CD4-positive, alpha-beta T cell treated with Interleukin-4 for 4 hours (primary cell): ENCODE measurements at places on chromosomes 6 and 20.

DNA sequence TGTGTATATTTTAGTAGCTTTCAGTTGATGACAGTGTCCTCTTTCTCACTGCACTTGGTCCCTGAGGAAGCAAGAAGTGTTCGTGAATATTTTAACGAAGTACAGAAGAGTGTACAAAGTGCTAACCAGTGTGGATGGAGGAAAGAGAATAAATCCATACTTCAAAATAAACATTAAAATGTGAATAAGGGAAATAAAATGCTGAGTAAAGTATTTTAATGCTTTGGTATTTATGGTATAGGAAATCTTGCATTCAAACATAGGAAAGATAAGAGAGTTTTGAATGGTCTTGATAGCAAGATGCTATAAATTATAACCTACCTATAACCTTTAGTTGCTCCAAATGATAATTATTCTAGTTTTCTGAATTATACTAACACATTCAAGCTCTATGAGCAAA is 493.4 kb upstream of the EYS start:
- DNase-seq = no peak

DNA sequence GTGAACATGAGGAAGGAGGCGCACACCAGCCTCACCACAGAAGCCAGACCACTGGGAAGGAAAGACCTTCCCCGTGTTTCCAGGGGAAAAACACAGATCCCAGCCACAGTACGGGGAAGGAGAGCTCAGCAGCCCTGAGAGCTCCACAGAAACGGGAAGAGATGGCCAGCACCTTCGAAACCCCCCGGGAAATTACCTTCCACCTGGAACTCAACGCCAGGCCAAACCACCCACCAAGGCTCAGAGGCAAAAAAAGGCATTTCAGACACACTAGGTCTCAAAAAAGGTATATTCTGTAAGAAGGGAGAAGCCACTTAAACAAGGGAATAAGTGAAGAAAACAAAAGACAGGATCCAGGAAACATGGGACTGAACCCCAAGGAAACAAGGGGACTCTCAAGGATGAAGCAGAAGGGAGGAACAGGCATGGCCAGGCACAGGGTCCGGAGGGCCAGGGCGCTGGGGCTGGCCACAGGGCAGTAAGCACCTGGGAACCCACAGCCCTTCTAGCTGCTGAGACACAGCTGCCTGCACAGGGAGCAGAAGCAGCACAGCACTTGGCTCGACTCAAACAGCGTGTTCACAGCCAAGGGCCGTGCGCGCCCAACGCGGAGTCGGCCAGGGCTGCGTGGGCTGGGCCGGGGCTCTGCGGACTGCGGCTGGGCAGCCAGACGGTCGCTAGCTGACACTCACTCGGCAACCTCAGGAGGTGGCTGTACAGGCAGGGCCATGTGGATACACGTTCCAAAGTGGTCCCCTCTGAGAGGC is 44.6 kb downstream of the TAF4 start:
- no peak for DNase-seq

DNA sequence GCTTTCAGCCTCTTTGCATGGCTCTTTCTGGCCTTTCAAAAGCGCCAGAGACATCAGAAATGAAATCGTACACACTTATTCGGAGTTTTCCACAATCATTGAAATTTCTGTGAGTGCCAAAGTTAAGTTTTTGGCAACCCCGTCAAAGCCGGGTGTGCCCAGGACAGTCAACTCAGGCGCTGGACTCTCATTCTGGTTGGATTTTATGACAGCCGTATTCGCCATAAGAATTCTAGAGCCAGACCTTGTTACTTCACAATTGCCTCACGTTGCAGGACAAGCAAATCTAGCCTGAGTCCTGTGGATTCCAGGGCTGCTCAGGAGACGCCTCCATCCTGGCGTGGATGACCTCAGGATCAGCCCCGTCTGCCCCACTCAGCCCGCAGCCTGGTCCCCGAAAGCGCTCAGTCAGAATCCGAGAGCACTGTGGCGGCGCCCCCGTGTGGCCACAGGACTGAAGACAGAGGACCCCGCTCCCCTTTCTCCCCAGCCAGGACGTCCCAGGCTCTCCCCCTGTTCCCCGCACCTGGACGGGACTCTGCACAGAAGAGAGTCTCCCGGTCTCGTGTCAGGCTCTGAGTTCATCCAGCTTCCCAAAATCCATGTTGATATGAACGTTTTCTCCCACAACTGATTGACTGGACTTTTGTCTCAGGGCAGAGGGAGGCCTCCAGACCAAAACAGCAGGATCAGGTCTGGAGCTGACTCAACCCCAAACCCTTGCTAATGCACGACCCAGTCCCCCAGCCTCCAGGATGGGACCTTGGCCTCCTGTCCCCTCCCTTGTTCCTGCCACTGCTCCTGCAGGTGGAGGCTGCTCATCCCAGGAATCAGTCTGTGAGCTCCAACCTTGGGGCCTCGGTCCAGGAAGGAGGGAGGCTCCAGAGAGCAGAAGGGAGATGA is 38.2 kb downstream of the MICA start:
- peak; percentile 78 for DNase-seq

- no peak for DNase-seq
Measured at GRCh38 chr6:122265755-122266154, 133.7 kb upstream of the HSF2 start.

DNA sequence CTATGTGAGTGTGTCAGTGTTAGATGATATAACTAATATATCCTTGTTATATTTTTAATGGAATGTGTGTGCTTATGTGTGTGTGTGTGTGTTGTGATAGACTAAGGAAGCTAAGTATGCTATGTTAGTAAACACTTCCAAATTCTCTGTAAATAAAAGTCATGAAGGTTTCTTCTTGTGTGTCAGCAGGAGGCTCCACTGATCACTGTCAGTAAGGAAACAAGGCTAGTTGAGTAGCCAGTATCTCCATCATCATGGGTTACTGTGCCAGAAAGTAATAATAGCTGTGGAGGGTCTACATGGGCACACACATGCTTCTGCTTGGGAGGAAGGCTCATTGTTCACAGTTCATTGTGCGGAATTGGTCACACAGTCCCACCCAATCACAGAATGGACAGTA is 302.8 kb upstream of the RNF217 start:
- no peak for DNase-seq

GRCh38 chr20:33442136-33443005 is 1.2 kb downstream of the SNTA1 start:
- no peak for DNase-seq

DNA sequence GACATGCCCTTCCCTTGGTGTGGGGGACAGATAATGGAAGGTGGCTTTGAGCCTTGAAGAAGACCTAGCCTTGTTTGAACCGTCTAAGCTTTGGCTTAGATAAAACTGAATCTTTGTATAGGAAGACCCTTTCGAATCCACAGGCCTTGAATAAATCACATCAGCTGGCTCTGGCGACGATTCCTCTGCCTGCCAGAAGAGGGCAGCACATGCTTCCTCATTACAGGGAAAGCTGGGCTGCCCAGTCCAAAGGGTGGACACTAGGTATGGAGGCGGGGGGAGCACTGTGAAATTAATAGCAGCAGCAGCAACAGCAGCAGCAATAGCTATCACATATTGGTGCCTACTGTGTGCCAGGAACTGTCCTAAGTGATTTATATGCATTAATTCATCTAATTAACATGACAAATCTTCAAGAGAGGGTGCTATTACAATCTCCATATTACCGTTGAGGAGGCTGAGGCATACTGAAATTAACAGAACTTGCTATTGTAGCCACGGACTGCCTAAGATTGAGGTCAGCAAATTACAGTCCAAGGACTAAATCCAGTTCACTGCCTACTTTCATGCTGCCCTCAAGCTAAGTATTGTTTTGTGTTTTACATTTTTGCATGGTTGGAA is 85.1 kb downstream of the CLIC5 start:
- DNase-seq = peak; percentile 61

DNA sequence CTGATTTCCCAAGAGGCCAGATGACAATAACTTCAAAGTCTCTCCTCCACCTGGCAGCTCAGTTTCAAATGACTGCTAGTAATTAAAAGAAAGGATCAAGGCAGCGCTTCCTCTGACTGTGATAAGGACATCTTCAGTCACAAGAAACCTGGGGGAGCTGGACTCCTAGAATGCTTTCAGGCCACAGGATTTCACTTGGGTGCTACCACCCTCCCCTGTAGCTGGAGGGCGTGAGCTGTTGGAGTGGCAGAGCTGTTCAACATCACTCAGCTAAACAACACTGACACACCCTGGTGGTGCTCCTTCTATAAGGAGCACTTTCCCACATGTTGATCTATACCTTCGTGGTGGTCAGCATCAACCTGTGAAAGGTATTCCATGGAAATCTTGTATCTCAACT is 2.2 kb upstream of the CNR1 start:
- DNase-seq = no peak

- DNase-seq = no peak
Measured at GRCh38 chr6:125219361-125219895, 65.9 kb downstream of the TPD52L1 start.

- no peak for DNase-seq
Measured at GRCh38 chr20:5067877-5068645, 51.7 kb downstream of the PCNA start.

GRCh38 chr6:7451326-7451725 is 61.7 kb downstream of the RIOK1 start:
- DNase-seq = no peak

DNA sequence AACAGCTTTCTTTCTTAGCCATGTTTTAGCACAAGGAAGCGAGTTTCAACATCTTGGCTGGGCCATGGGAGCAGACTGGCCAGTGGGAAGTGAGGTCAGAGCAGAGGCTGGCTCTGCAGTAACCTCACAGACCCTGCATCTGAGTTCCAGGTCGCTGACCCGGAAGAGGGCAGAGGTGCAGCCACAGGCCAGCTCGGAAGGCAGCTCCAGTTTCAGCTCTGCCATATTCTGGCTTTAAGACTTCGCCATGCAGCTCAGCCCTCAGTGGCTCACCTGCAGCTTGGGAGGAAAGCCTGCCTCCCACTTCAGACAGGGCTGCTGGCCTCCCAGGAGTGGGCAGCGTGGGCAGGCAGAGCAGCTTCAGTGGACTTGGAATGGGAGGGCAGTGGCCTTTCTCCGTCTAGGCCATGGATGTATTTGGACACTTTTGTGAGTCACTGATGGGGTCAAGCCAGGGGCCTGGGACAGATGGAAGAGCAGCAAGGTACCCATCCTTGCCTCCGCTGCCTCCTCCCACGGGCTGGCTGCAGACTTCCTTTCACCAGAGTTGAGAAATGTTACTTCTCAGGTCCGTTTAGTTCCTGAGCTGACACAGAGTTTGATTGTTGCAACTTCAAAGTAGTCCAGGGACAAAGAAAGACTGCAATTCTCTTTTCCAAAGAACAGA is 18.5 kb downstream of the CST8 start:
- DNase-seq = no peak

DNA sequence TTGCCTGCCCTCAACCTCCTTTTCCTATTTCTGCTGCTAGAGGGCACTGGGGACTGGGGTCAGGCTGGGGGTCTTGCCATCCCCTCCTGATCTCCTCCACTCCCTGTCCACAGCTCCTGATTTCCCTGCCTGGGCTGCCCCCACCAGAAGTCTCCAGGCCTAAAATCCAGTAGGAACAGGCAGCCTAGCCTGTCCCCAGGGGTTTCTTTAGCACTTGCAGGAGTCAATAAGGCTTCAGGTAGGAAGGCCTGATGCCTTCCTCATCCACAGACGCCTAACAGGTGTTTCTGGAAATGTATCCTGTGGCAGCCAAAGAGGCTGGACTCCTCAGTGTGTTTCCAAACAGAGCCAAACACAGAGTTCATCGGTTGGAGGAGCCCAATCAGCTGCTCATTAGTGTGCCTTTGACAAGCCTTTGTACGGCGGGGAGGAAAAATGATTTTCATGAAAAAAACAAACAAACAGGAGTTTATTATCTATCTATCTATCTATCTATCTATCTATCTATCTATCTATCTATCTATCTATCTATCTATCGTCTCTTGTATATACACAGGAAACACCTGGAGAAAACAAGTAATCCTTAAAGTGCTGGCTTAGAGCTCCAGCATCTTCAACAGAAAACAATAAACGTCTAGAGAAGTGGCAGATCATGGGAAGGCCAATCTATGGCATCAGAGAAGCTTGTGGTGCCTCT is 3.7 kb upstream of the RAET1E start:
- no peak for DNase-seq

- no peak for DNase-seq
Measured at GRCh38 chr6:88120635-88121034, 45.5 kb downstream of the CNR1 start.

DNA sequence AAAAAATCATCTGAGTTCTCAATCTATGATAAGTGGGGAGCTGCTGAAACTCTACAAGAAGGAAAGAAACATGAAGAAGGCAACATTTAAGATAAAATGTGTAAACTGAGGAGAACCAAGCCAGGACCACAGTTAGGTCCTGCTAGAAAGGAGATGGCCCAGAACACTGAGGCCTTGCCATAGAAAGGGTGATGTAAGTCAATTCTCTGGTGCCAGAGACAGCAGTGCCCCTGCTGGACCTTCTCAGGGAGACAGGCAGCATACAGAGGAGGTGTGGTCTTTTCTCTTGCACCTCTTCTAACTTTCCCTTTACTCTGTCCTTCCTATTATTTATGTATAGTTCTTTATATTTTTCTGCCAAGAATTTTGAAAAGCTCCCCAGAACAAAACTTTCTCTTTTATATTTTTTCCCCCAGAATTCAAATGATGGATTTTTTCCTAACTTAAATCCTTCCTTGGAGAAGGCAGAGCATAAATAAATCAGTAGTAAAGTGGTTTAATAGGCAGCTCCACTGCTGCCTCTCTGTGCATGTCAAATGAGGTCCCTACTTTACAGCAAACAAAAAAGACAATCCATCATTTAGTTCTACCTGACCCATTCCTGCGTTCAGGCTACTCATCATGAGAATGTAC is 9.0 kb downstream of the UQCC2 start:
- DNase-seq = peak; percentile 24

GRCh38 chr20:50891138-50891537 is 40.1 kb downstream of the ADNP start:
- DNase-seq = no peak

- no peak for DNase-seq
Measured at GRCh38 chr6:166675736-166676135, 48.7 kb upstream of the RPS6KA2 start.

DNA sequence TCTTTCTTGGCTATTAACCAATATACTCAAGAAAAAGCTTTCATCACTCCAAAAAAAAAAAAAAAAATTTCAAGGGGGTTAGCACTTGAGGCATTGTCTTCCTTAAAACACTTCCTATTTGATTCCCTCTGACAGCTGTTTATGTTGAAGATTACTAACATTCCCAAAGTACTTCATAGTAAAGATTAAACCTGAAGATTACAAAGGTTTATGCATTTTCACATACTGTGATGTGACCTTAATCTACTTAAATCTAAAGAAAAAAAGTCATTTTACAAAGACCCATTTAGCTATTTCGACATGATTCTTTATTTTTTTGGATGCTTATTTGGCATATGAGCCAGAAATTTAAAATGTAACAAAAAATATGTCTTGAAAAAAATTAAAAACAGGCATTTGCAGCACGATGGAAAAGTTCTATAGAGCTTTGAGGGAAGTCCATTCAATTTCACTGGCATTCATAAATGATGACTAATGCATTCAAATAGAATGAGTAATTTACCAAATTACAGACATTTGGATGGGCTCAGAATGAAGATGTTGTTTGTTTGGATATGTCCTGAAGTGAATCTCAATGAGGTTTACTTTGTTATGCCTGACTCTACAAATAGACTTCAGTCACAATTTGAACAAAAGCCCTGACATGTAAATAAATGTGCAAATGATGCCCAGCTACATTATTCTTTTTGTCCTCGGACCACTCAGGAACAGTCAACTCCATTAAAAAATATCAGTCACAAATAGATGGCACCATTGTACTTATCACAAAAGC is 674.6 kb upstream of the MARCKS start:
- no peak for DNase-seq
